Chondrocyte (in vitro differentiated cells): ENCODE measurements at places on chromosomes 7 and 10. TPM values are rescaled to one million over a fixed set of nuclear protein-coding genes. Genes with fewer than 3 reads are reported as not detected.

GRCh38 chr7:77759294-77759889 lies 38.8 kb downstream of the TMEM60 start:
- no peaks in the 10 kb centered on the region for H3K27me3 ChIP-seq
- peaks cover 7% of the 10 kb centered on the region for H3K4me1 ChIP-seq
- H3K27ac ChIP-seq, result no peak overlapping the region
- no peaks in the 10 kb centered on the region for H3K36me3 ChIP-seq
- no peak overlapping the region for H3K4me3 ChIP-seq

- peaks cover 50% of the 10 kb centered on the region for H3K4me1 ChIP-seq
- DNase-seq, result no peak
- no peak overlapping the region for H3K4me3 ChIP-seq
- H3K27me3 ChIP-seq, result no peaks in the 10 kb centered on the region
Measured at GRCh38 chr10:116892907-116893685, 43.8 kb downstream of the ENO4 start.

DNA sequence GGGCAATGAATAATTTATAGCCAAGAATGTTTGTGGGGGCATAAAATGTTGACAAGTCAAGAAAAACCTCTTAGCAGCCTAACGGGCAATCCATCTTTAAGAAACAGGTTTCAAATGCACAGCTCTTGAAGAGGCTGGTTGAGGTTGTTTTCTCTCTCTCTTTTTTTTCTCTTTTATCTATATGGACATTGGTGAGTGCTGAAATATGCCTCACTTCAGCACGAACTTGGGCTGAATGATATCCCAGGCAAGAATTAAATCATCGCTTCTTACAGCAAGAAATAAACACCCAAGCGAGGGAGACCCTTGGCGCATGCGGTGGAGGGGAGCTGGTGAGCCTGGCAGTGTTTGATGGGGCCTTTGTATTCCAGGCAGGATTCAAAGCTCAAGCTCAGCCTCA lies 160.9 kb downstream of the OAT start:
- no peak for DNase-seq
- no peaks in the 10 kb centered on the region for H3K4me1 ChIP-seq
- H3K4me3 ChIP-seq, result no peak overlapping the region

Gene UPK3B
- total RNA-seq, result 0.46 to 1.4 TPM (median 0.62 TPM) in 3 replicates

GRCh38 chr10:129522041-129522585 lies 55.1 kb downstream of the MGMT start:
- DNase-seq, result no peak
- no peaks in the 10 kb centered on the region for H3K36me3 ChIP-seq
- no peak overlapping the region for H3K4me3 ChIP-seq

- H3K27me3 ChIP-seq, result no peaks in the 10 kb centered on the region
- DNase-seq, result no peak
- peaks cover 6% of the 10 kb centered on the region for H3K36me3 ChIP-seq
- H3K4me3 ChIP-seq, result no peak overlapping the region
- H3K27ac ChIP-seq, result peak overlapping the region; percentile 91
- peaks cover 36% of the 10 kb centered on the region for H3K4me1 ChIP-seq
Measured at GRCh38 chr10:94315975-94316464, 46.7 kb downstream of the NOC3L start.

DNA sequence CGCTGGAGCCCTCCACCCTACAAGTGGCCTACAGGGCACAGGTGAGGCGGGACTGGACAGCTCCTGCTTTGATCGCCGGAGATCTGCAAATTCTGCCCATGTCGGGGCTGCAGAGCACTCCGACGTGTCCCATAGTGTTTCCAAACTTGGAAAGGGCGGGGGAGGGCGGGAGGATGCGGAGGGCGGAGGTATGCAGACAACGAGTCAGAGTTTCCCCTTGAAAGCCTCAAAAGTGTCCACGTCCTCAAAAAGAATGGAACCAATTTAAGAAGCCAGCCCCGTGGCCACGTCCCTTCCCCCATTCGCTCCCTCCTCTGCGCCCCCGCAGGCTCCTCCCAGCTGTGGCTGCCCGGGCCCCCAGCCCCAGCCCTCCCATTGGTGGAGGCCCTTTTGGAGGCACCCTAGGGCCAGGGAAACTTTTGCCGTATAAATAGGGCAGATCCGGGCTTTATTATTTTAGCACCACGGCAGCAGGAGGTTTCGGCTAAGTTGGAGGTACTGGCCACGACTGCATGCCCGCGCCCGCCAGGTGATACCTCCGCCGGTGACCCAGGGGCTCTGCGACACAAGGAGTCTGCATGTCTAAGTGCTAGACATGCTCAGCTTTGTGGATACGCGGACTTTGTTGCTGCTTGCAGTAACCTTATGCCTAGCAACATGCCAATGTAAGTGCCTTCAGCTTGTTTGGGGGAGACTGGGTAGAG lies at the start of gene COL1A2:
Gene COL1A2 (plus strand): TSS at position 459 of the 704 bp plus-strand sequence. CDS start 137 bp downstream, at position 596.
- DNase-seq, result peak; percentile 99
- peaks cover 40% of the 10 kb centered on the region for H3K4me1 ChIP-seq
- peak within 1 kb of the TSS; percentile 100 for H3K27ac ChIP-seq
- no peaks in the 10 kb centered on the region for H3K27me3 ChIP-seq
- peak within 1 kb of the TSS; percentile 98 for H3K4me3 ChIP-seq

DNA sequence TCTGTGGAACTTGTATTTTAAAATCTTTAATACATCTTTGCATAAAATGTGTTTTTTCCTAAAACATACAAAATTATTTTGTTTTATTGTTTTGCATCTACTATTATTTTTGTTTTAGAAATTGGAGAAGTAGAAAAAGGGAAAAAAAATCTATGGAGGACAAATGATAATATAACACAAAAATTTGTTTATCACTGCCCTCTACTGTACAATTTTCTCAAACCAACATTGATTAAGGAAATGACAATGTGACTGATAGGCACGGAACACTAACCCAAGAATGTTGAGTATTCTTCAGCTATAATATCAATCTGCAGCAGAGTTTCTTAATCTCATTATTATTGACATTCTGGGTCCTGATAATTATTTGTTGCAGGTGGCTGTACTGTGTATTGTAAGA lies 9.5 kb upstream of the ING3 start:
- H3K27ac ChIP-seq, result no peak overlapping the region
- H3K36me3 ChIP-seq, result no peaks in the 10 kb centered on the region
- H3K4me3 ChIP-seq, result no peak overlapping the region
- no peak for DNase-seq
- no peaks in the 10 kb centered on the region for H3K4me1 ChIP-seq

DNA sequence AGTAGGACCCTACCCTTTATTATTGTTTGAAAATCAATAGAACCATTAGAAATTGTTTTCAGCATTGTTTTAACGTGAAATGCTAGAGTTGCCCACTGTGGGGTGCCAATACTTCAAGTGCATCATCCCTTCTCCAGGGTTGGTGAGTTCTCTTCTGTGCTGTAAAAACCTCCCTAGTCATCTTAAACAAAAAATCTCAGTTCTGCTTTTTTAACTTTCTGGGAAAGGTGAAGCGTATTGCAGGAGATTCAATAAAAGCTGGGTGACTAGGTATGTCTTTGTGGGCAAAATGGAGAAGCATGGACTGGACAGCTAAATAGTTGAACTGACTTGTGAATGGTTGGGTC lies 699.1 kb downstream of the SUGCT start:
- H3K27me3 ChIP-seq, result no peaks in the 10 kb centered on the region
- peaks cover 20% of the 10 kb centered on the region for H3K4me1 ChIP-seq
- no peak for DNase-seq
- no peak overlapping the region for H3K4me3 ChIP-seq
- H3K27ac ChIP-seq, result no peak overlapping the region

Gene NPY4R2
- total RNA-seq, result 0.53 TPM in 1 of 3 replicates, not detected in the others

- peaks cover 25% of the 10 kb centered on the region for H3K4me1 ChIP-seq
- H3K27me3 ChIP-seq, result no peaks in the 10 kb centered on the region
- H3K36me3 ChIP-seq, result no peaks in the 10 kb centered on the region
- DNase-seq, result no peak
Measured at GRCh38 chr10:116850058-116850611, 836 bp downstream of the ENO4 start.

Gene CYTH3
- total RNA-seq, result 52.9 to 59.7 TPM (median 58.4 TPM) in 3 replicates

Gene TAS2R3
- total RNA-seq, result 0.52 to 2.9 TPM in 2 of 3 replicates, not detected in the other

DNA sequence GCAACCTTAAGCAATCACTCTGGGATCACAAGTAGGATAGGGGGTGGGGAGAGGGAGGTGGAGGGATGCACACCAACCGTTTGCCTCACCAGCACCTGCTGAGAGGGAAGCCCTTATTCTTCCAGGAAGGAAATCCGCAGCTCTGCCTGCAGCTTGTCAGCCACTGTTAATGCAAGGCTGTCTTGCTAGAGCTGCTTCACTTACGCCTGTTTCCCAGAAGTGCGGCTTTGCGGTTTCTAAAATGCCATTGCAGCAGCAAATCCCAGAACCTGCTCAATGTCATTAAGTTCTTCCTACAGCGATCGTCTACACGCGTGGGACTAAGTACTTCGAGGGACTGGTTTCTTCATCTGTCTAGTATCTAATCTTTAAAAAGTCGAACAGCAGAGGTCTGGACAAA lies 191.1 kb downstream of the ZMYND11 start:
- no peak overlapping the region for H3K27ac ChIP-seq
- peaks cover 11% of the 10 kb centered on the region for H3K36me3 ChIP-seq
- DNase-seq, result no peak
- H3K4me3 ChIP-seq, result no peak overlapping the region
- H3K27me3 ChIP-seq, result no peaks in the 10 kb centered on the region

Gene AZGP1
- not detected in 3 replicates for total RNA-seq

GRCh38 chr7:139203992-139204391 lies 27.0 kb upstream of the UBN2 start:
- no peak for DNase-seq
- H3K27me3 ChIP-seq, result no peaks in the 10 kb centered on the region
- H3K4me1 ChIP-seq, result no peaks in the 10 kb centered on the region
- H3K4me3 ChIP-seq, result no peak overlapping the region
- H3K27ac ChIP-seq, result no peak overlapping the region
- H3K36me3 ChIP-seq, result peaks cover 8% of the 10 kb centered on the region

Gene GIMAP1
- total RNA-seq, result not detected in 3 replicates

DNA sequence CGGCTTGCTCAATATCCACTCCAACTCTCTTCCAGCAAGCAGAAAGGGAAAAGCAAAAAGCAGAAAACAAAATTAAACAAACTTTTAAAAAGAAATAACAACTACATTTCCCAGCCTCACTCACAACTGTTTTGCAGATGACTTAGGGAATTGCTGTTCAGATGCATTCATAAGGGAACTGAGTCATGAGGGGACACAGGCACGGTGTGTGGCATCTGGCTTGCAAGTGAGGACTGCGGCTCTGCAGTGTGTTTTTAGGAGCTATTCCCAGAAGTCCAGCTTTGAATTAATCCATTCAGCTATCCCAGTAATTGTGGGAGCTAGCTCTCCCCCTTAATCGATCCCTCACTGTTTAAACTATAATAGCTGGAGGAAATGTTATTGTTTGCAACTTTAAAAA lies 30.3 kb downstream of the PTN start:
- H3K4me3 ChIP-seq, result no peak overlapping the region
- H3K27me3 ChIP-seq, result no peaks in the 10 kb centered on the region
- peaks cover 1% of the 10 kb centered on the region for H3K36me3 ChIP-seq
- peaks cover 10% of the 10 kb centered on the region for H3K4me1 ChIP-seq

- H3K4me1 ChIP-seq, result peaks cover 63% of the 10 kb centered on the region
- H3K27ac ChIP-seq, result peak overlapping the region; percentile 99
- H3K27me3 ChIP-seq, result no peaks in the 10 kb centered on the region
- peak overlapping the region; percentile 28 for H3K4me3 ChIP-seq
- DNase-seq, result no peak
Measured at GRCh38 chr10:57692255-57692980, 575.3 kb downstream of the IPMK start.

Gene MLLT10
- total RNA-seq, result 35.4 to 39.0 TPM (median 37.5 TPM) in 3 replicates
